ENCODE measurements at places on chromosomes 1 and 21.

DNA sequence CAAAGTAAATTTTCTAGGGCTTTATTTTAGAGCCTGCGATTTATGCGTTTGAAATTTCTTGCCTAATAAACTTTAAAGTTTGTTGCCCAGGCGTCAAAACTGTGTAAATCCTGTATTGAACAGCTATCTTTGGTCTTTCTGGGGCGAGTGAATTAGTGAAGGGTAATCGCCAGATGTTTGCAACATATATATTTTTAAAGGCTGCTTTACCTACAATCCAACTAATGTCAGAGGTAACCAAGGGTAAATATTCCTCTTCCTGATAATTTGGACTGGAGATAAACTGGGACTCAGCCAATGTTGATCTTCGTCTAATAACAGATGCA lies 885 bp upstream of the PROX1 start:
- no peak for DNase-seq

GRCh38 chr1:201259476-201260235 lies 23.6 kb upstream of the PKP1 start:
- peak; percentile 58 for DNase-seq

GRCh38 chr1:78718566-78718965 lies 68.9 kb downstream of the IFI44 start:
- no peak for DNase-seq

DNA sequence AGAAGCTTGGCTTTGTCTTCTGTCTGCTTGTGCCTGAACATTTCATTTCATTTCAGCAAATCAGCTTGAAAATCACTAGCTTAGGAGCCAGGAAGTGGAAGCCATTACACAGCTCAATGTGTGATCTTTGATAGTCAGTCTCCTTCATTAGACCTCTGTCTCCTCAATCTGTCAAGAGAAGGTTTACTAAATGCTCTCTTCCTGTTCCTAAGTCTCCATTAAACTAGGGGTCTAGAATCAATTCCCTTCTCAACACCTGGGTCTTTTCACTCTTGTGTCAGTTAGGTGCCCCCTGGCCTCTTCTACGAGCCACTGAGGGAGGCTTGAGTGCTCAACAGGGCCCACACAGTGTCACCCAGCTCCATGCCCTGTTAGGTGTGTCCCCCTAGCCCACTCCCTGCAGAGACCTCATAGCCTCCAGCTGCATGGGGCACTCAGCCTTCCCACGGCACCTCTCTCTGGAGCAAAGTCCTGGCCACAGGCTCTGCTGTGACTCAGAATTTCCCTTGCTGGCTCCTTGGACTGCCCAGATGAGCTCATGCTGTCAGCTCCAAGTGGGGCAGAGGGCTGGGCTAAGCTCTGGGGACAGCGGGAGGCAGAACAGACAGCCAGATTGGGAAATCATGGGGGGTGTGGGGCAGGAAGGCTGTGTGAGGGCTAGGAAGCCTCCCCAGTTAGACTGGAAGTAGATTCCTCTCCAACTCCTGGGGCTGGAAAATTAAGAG lies 115.7 kb upstream of the IPO9 start:
- no peak for DNase-seq

- no peak for DNase-seq
Observed at GRCh38 chr1:22176258-22176657, 33.4 kb upstream of the WNT4 start.

DNA sequence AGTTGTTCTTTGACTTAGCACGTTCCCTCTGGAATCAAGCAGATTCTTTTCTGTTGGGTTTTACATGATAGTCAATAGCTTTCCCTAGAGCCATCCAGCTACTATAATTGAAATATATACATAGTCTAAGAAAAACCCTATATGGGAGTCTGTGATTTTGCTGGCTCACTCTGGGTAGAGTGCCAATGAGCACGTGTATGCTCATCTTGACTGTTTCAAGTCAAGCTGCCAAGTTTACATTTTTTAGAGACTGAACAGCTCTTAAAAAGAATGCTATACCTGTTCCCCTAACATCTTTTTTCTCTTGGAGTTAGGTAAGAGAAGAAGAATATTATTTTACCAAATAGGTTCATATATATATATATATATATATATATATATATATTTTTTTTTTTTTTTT lies 182.8 kb upstream of the NRIP1 start:
- DNase-seq: no peak

DNA sequence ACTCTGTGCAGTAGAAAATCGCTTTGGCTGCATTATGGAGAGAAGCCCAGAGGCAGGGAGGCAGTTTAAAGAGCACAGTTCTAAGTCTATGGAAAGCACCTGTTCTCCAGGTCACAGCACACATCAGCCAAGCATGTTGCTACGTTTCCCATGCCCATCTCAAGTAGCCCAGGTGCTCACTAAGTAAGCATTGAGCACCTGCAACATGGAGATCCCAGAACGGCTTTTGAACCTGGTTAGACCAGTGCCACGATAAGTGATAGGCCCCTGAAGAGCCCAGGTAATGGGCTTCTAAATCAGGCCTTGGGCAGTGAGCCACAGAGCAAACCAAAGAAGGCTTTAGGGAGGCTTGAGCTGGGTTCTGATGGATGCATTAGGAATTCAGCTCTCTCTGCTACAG lies 186.2 kb downstream of the C1orf94 start:
- DNase-seq: no peak

DNA sequence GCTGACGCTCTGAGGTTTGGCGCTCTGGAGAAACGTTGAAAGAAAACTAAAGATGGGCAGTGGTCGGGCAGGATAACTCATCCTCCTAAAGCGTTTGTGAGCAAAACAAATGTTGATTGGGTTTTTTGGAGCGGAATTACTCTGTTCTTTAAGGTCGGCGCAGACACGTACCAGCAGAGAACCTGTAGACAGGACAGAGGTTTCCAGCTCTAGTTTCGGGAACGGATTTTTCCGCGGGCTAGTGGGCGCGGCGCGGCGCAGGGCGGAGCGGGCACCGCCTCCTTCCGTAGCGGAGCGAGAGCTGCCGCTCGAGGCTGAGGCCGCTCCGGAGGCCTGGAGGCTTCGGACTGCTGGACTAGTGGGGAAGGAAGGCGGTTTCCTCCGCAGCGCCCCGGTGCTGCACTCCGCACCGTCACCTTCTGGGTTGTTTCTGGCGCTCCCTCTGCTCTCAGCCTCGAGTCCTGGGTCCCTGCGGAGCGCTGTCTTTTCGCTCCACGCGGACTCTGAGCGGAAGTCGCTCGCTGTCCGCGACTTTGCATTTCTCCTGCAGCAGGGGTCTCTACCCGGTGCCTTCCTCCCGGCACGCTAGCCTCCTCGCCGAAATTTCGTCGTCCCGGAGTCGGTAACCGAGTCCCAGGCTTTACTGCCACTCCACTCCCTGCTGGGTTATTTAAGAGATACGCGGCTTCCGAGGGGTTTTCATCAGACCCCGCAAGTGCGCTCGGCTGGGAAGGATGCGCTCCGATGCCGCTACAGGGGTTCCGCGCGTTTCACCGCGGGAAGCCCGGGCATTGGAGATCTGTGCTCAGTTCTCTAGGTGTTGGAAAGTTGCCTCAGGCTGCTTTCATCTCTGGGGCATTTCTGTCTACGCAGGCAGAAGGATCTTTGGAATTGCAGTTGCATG lies 7.0 kb downstream of the FOXD2 start:
- peak; percentile 79 for DNase-seq

DNA sequence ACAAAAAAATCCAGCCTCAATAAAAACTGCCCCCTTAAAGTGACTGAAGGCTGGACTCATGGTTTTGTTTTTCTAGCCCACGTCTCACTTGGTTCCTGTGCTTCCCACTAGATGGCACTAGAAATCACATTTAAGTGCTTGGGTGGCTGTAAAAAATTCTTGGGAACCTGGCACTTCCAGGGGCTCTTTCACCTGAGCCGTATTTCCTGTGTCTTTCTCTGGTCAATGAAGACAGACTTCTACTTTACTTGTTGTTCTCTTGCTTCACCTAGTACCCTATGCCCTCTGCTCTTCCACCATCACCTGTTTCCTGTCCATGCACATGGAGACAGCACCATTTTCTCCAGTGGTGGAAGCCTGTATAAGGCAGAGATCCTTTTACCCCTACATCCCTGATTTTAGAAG lies 20.0 kb downstream of the METTL13 start:
- DNase-seq: no peak

- DNase-seq: no peak
Observed at GRCh38 chr1:197356723-197357533, 88.9 kb downstream of the CRB1 start.

- DNase-seq: no peak
Observed at GRCh38 chr1:67889466-67889865, 56.2 kb upstream of the GNG12 start.

- DNase-seq: no peak
Observed at GRCh38 chr1:193951984-193952383, 765.6 kb upstream of the B3GALT2 start.

GRCh38 chr1:226085675-226086285 lies 23.3 kb downstream of the H3-3A start:
- no peak for DNase-seq

GRCh38 chr1:229108598-229109201 lies 162.2 kb upstream of the RAB4A start:
- DNase-seq: no peak

- DNase-seq: no peak
Observed at GRCh38 chr21:37528150-37528937, 161.8 kb downstream of the DYRK1A start.

GRCh38 chr1:2528966-2529783 lies 888 bp downstream of the HES5 start:
- DNase-seq: no peak

DNA sequence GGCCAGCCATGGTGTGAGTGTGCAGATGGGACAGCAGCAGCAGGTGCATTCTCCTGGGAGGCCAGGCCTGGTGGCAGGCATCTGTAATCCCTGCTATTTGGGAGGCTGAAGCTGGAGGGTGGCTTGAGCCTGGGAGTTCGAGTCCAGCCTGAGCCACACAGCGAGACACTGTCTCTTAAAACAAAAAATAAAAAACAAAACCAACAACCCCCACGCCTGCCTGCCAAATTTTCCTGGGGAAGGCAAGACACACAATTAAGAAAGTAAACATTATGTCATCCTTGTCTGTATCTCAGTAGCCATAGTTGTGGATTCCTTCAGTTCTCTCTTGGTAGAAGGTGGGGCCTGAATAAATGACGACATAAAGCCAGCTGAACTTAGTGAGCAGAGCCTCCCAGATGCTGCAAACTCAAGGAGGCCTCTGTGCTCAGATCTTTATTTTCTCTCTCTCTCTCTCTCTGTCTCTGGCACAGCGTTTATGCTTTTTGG lies 57.6 kb upstream of the CD34 start:
- DNase-seq: no peak

GRCh38 chr1:166511761-166512160 lies 327.5 kb upstream of the POGK start:
- DNase-seq: no peak

- no peak for DNase-seq
Observed at GRCh38 chr1:16015960-16016901, 1.6 kb downstream of the HSPB7 start.

DNA sequence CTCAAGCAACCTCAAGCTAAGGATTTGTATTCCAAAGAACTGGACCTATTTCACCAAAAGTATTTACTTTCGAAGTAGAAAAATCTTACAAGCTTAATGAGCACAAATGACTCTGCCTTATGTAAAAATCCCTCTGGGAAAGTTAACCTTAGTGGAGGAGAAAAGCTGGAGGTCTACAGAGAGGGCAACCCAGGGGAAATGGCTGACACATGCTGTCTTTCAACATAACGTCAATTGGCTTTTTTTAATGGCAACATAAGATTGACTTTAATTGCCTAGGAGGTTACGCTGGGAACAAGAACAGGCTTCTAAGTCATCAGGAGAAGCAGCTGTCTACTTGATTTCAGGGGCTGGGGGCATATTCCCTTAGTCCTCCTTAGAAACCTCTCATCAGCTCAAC lies 52.3 kb downstream of the UTP25 start:
- DNase-seq: no peak

GRCh38 chr1:27858072-27858948 lies 14.0 kb upstream of the THEMIS2 start:
- DNase-seq: peak; percentile 87

DNA sequence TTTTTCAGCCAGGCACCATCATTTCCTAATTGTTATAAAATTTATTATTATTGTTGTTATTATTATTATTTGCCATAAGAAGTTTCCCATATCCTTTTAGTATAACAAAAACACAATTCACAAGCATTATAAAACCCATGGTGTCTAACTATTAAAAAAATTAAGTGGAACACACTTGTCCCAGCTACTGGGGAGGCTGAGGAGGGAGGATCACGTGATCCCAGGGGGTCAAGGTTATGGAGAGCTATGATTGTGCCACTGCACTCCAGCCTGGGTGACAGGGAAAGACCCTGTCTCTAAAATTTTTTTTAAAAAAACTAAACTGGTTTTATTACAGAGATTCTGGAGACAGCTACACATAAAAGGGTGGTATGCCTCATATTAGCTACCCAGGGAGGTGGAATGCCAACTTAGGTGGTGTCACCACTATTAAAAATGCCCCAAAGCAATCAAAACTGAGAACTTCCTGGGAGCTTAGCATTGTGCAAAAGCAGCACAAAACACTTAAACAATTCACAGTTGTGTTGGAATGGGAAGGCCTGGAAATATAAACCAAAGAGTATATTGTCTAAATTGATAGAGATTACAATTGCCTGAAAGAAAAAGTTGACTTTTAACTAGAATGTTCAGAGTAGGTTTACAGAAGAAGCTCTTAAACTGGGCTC lies 8.7 kb upstream of the RGS4 start:
- no peak for DNase-seq

DNA sequence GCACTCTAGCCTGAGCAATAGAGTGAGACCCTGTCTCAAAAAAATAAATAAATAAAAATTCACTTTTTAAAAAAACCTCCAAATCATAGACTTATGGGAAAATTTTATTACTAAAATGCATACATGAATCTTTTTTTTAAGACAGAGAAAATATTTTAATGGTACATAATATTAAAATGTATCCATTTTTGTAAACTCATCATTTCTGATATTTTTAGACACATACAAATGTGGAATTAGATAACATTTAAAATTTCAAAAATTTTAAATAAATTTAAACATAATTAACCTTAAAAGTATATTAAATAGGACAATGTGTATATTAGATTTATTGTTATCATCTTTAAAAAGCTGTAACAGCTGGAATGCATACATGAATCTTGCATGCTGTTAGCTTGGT lies 33.9 kb downstream of the SMAP2 start:
- DNase-seq: no peak

GRCh38 chr1:22845398-22845935 lies 127.2 kb downstream of the LACTBL1 start:
- no peak for DNase-seq

- no peak for DNase-seq
Observed at GRCh38 chr1:184187097-184187496, 135.6 kb downstream of the TSEN15 start.

- no peak for DNase-seq
Observed at GRCh38 chr1:42165511-42166210, 1.1 kb upstream of the GUCA2A start.
